ENCODE measurements at places on chromosomes 13 and 19.

DNA sequence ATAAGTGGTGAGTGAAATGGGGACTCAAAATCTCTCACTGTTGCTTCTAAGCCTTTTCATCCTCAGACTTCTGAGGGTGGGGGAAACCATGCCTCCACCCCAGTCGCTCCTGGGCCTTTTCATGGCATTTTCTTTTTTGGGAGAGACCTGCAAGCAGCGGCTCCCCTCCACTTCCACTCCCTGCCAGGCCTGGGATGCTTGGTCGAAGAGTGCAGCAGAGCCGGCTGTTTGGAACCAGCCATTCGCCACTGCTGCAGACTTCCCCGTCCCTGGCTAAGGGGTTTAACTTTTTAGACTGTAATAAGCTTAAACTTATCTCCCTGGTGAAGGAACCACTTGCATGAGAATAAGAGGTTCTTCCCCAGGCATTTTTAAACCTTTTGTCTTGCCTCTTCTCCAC is 617.2 kb downstream of the PCDH9 start:
- H3K27me3 ChIP-seq: no peaks in the 10 kb centered on the region
- H3K4me1 ChIP-seq: no peaks in the 10 kb centered on the region
- DNase-seq: no peak
- H3K36me3 ChIP-seq: no peaks in the 10 kb centered on the region

- H3K27me3 ChIP-seq: no peaks in the 10 kb centered on the region
- no peaks in the 10 kb centered on the region for H3K36me3 ChIP-seq
- DNase-seq: peak; percentile 37
- no peak overlapping the region for H3K27ac ChIP-seq
Observed at GRCh38 chr13:80924596-80924995, 583.7 kb upstream of the SPRY2 start.

- H3K4me1 ChIP-seq: no peaks in the 10 kb centered on the region
- H3K36me3 ChIP-seq: no peaks in the 10 kb centered on the region
- DNase-seq: no peak
- no peak overlapping the region for H3K27ac ChIP-seq
Observed at GRCh38 chr13:36475468-36475867, 43.2 kb downstream of the CCNA1 start.

DNA sequence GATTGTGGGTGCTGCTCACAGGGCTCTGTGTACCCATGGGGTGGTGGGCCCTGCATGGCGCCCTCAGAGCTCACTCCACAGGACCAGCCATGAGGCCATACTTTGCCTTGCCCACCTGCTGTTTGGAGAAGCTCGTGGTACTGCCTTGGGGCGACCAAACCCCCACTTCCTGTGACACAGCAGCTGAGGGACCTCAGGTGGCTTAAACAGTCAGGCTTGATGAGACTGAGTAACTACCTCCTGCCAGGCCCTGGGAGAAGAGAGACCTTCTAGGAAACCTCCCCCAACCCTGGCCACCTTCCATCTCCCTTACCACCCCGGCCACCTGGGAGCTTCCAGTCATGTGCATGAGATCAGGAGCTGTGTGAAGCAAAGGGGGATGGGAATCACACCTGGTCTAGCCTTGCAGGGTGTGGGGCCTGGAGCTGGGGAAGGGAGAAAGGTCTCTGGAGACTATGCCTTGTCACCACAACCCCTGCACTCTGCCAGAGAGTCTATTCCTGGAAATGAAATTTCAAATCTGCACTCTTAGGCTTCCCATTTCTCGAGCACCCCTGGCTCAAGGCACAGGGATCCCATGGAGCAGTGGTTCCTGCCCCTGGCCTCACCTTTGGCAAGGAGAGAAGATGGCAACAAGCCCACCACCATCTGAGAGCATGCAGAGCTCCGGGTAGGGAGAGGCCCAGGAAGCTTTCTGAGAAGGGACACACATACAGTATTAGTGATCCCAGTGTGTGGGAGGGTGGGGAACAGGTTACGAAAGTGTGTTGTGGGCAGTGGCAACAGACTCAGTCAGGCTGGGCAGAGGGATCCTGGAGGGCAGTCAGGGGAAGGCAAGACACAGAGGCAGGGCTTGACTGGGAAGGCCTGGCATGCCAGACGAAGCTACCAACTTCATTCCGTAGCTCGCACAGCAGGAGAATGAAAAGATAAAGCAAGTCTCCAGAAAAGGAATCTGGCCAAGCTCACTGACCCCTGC is 125.0 kb downstream of the URI1 start:
- H3K36me3 ChIP-seq: no peaks in the 10 kb centered on the region
- DNase-seq: no peak
- no peak overlapping the region for H3K4me3 ChIP-seq
- H3K27me3 ChIP-seq: no peaks in the 10 kb centered on the region
- H3K27ac ChIP-seq: no peak overlapping the region
- H3K4me1 ChIP-seq: no peaks in the 10 kb centered on the region

- no peaks in the 10 kb centered on the region for H3K4me1 ChIP-seq
- no peak for DNase-seq
- H3K36me3 ChIP-seq: no peaks in the 10 kb centered on the region
- H3K27me3 ChIP-seq: no peaks in the 10 kb centered on the region
- H3K4me3 ChIP-seq: peak overlapping the region; percentile 15
Observed at GRCh38 chr19:1080360-1081161, 13.6 kb downstream of the ARHGAP45 start.

DNA sequence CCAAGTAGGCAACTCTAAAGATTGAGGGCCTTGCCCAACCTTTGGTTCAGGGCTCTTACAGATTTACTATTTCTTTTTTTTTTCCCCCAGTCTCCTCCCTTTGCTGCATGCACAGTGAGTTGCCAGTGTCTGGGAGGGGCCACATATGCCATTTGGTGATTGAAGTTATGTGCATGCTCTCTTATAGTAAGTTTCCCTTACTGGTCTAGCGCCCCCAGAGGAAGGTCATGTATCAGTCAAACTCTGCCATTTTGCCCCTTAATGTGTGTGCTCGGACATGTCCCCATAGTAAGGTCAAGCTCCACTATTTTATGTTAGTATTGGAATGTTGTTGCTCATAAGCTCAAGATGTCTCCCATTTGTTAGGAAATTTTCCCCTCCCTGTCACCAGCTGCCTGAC is 1138.0 kb upstream of the SLC10A2 start:
- no peak overlapping the region for H3K27ac ChIP-seq
- H3K4me3 ChIP-seq: no peak overlapping the region
- no peaks in the 10 kb centered on the region for H3K36me3 ChIP-seq

- no peaks in the 10 kb centered on the region for H3K27me3 ChIP-seq
- H3K27ac ChIP-seq: no peak overlapping the region
- H3K4me1 ChIP-seq: no peaks in the 10 kb centered on the region
- H3K4me3 ChIP-seq: no peak overlapping the region
- DNase-seq: no peak
Observed at GRCh38 chr13:88000239-88000638, 329.1 kb downstream of the SLITRK5 start.

DNA sequence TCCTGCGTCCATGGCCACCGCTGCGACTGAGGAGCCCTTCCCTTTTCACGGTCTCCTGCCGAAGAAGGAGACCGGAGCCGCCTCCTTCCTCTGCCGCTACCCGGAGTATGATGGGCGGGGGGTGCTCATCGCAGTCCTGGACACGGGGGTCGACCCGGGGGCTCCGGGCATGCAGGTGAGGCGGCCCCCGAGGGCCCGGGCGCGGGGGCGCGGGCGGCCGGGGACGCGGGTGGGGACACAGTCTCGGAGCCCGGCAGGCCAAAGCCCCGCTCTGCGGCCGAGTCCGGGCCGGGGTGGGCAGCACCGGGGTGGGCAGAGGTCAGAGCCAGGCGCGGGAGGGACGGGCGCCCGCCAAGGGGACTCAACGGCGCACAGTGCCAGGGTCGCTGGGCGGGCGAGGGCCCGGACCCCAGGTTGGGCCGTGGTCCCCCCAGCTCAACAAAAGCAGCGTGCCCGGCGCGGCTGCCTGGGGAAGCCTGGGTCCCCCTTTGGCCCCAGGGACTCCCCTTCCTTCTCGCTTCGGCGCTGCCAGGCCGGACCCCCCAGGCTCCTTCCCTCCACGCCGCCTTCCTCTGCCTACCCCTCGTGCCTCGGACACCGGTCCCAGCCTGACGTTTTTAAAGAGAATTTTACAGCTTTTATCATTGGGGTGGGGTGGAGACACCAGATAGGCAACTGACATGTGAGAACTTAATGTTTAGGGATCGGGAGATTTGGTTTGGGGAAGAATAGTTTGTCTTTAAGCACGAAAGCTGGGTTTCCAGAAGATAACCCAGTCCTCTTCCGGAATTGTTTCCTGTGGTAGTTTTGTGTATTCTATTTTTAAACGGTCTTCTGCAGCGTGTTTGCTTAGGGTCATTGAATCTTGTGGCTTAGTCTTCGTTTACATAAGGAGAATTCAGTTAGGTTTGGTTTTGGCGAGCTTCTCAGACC is 509 bp downstream of the TPP2 start:
- DNase-seq: peak; percentile 32
- H3K27ac ChIP-seq: peak overlapping the region; percentile 99
- H3K4me1 ChIP-seq: peaks cover 17% of the 10 kb centered on the region
- H3K4me3 ChIP-seq: peak overlapping the region; percentile 98

DNA sequence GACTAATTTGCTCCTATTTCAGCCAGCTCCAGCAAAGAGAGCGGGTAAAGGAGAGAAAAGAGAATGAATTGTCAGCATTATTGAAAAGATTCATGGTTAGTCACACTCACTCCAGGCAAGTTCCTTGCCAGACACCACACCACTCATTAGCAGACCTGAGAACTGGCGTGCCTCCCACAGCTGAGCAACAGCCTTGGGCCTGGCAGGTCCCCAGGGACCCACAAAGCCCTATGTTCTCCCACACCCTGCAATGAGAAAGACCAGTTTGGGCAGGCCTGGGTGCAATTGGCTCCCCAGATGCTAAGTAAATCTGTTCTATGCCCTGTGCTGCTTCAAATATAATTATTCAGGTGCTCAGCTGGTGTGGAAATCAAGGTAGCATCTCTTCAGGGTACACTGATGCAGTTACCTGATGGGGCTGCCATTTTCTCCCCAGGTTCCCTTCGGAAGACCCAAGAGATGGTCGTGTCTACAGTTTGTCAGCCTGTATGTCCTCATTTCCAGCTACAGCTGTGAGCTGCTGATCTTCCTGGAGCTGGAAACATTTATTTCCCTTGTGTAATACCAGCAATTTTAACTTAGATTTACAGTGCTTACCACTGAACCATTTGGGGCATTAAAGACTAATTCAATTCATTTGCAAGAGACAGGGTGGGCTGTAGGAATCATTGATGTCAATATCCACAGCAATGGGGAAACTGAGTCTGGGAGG is 405.0 kb downstream of the COG6 start:
- DNase-seq: peak; percentile 50
- H3K27ac ChIP-seq: no peak overlapping the region
- H3K4me3 ChIP-seq: no peak overlapping the region
- no peaks in the 10 kb centered on the region for H3K36me3 ChIP-seq
- H3K27me3 ChIP-seq: no peaks in the 10 kb centered on the region
- H3K4me1 ChIP-seq: peaks cover 9% of the 10 kb centered on the region

DNA sequence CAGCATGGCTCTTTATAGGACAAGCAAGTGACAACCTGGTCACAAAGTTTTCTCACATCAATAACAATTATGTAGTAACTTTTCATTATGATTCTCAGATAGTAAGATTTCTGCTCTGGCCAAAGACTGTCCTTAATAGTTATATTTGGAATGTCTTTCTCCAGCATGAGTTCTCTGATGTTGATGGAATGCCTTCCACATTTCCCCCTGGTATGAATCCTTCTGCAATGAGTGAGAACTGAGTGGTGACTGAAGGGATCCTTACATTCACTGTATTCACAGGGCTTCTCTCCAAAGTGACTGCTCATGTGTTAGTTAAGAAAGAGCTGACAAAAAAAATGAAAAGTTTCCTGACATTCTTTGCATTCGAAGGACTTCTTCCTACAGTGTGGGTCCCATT is 13.2 kb downstream of the ZNF550 start:
- no peak for DNase-seq
- no peak overlapping the region for H3K4me3 ChIP-seq
- no peak overlapping the region for H3K27ac ChIP-seq

DNA sequence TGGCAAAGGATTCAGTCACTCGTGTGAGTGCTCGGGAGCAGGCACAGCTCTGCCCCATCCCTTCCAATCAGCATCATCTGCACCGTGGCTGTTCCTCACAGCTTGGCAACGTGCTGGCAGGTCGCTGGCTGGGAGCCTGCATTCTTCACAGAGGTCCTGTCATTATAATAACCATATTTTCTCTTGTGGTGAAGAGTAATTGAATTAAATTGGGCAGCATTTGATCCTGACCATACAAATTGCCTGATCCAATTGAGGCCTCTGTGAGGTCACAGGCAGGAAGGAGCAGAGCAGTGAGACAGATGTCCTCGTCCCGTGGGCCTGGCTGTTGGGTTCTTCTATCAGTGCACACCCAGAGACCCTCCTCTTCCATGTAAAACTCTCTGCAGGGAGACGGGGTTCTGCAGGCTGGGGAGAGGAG is 407.8 kb downstream of the COG6 start:
- no peak for DNase-seq
- H3K27ac ChIP-seq: no peak overlapping the region
- H3K36me3 ChIP-seq: no peaks in the 10 kb centered on the region
- no peak overlapping the region for H3K4me3 ChIP-seq

GRCh38 chr13:49044008-49044407 is 68.3 kb downstream of the FNDC3A start:
- H3K27ac ChIP-seq: no peak overlapping the region
- no peaks in the 10 kb centered on the region for H3K36me3 ChIP-seq
- H3K4me1 ChIP-seq: no peaks in the 10 kb centered on the region
- no peaks in the 10 kb centered on the region for H3K27me3 ChIP-seq

DNA sequence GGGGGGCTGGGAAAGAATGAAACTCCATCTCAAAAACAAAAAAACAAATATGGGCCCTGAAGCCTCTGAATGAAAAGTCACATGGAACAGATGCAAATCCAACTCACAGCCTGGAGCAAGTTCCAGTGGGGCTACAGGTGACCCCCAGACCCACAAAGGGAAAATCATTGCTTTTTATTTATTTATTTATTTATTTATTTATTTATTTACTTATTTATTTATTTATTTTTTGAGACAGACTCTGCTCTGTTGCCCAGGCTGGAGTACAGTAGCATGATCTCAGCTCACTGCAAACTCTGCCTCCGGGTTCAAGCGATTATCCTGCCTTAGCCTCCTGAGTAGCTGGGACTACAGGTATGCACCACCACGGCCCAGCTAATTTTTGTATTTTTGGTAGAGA is 13.3 kb upstream of the CCL25 start:
- no peak overlapping the region for H3K27ac ChIP-seq
- no peak overlapping the region for H3K4me3 ChIP-seq
- peaks cover 3% of the 10 kb centered on the region for H3K4me1 ChIP-seq
- no peaks in the 10 kb centered on the region for H3K27me3 ChIP-seq
- H3K36me3 ChIP-seq: no peaks in the 10 kb centered on the region
- no peak for DNase-seq

- no peak for DNase-seq
- no peaks in the 10 kb centered on the region for H3K4me1 ChIP-seq
- H3K27me3 ChIP-seq: no peaks in the 10 kb centered on the region
Observed at GRCh38 chr13:72696579-72696978, 30.9 kb downstream of the MZT1 start.

GRCh38 chr19:3684817-3685410 is 15.4 kb downstream of the PIP5K1C start:
- H3K36me3 ChIP-seq: no peaks in the 10 kb centered on the region
- H3K27me3 ChIP-seq: no peaks in the 10 kb centered on the region
- no peak for DNase-seq
- no peak overlapping the region for H3K4me3 ChIP-seq
- H3K27ac ChIP-seq: no peak overlapping the region
- H3K4me1 ChIP-seq: peaks cover 4% of the 10 kb centered on the region

GRCh38 chr19:55133639-55134444 is 15.2 kb downstream of the TNNT1 start:
- H3K4me1 ChIP-seq: no peaks in the 10 kb centered on the region
- no peaks in the 10 kb centered on the region for H3K27me3 ChIP-seq

Measured in testis (tissue), 5 donors.